ENCODE measurements at places on chromosomes 7 and 10. TPM values are rescaled to one million over a fixed set of nuclear protein-coding genes. Genes with fewer than 3 reads are reported as not detected.

DNA sequence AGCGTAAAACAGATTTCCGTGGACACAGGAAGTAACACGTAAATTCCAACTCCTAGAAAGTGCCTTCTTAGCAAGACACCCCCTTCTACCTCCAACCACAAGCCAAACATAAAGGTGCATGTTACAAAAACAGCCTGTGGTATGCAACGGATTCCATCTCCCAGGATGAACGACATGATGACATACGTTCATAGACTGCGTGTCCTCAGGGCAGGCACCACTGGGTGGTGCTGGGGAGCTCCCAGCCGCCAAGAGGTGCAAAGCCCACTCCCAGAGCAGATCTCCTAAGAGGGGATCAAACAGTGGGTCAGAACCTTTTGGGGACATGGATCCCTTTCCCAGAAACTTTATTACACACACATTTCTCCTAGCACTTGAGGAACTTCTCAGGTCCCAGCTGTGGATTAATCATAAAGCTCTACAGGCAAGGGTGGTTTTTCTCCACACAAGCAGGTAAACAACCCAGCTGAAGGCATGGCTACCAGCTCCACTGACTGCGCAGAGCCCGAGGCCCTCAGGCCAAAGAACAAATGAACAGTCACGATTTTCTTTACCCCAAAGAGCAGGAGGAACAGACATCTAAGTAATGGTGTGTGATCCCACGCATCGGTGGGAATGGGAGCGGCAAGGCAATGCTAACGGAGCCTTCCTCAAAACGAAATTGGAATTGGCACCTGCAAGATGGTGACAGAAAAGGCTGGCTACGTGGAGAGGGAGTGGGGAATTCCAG is 13.8 kb downstream of the PSAP start:
- DNase-seq: no peak

DNA sequence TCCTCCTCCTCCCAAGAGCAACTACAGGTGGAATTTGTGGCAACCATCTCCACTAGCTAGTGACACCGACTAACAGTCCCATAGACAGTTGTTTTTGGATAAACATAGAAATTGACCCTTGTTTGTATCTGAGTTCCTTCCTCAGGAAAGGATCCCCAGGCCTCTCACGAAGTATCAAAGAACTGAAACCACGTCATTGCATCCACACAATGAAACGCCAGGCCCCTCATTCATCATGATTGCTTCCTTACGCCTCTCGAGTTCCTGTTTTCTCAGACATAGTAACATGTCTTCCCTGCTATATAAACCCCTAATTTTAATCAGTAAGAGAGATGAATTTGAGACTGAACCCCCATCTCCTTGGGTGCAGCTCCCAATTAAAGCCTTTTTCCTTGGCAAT is 18.1 kb downstream of the SLC35G1 start:
- no peak for DNase-seq

DNA sequence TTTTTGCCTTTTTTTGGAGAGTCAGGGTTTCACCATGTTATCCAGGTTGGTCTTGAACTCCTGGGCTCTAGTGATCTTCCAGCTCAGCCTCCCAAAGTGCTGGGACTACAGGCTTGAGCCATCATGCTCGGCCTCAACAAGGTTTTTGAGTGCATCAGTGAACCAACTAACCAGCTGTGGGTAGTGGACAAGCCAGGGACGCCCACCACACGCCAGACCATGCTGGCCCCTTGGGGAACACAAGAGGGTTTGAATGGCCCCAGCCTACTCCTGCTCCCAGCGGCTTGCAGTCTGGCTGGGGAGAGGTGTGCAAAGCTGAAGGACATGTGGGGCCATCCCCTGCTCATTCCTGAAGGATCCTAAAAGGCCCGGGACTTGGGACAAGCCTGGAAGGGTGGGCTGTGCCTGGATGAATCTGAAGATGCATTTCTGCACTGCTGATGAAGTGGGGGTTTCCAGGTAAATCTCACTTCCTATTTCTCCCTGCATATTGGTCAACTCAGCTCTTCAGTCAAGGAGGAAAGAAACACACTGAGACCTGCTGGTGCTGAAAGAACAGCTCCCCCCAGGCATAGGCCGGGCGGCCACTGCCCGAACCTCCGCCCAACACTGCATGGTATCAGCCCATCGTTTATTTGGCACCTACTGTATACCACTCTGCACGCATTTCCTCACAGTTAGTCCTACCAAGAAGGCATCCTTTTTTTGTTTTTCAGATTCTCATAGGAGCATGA is 6.9 kb downstream of the MMD2 start:
- DNase-seq: no peak

- DNase-seq: no peak
Measured at GRCh38 chr10:102597131-102597991, 46.9 kb upstream of the TRIM8 start.

DNA sequence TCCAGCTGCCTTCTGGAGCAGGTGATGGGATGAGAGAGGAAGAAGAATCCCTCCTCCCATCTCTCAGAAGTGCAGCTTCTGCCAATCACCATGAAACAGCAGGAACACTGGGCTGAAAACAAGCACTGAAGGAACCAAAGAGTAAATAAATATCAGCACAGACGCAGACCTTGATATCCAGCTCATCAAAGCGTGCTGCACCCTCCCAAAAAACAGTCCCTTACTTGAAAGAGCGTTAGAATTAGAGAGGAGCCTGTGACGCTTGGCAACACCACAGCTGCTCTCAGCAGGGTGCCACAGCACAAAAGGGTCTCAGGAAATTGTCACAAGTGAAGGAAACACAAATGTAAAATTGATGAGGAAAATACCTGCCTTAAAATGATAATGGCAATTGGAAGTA is 39.5 kb downstream of the KLF6 start:
- DNase-seq: no peak

DNA sequence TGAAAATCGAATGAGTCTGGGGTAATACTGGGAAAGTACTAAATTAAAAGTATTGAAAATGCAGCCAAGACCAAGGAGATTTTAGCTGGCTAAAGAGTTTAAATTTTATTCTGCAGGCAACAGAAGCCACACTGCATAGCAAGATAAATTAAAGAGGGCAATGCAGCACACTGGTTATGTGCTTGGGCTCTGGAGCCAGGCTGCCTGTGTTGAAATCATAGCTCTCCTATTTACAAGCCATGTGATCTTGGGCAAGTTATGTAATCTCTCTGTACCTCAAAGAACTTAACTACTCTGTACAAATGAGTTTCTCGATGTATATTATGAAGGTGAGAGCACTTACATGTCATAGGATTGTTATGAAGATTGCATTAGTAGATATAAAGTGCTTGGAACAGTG is 9.9 kb downstream of the SLC25A13 start:
- no peak for DNase-seq

GIMAP4 gene
- 19.1 TPM for total RNA-seq

GRCh38 chr7:25897261-25897782 is 254.7 kb upstream of the NFE2L3 start:
- DNase-seq: no peak

SLC26A5 gene
- total RNA-seq: 0.20 TPM

DNA sequence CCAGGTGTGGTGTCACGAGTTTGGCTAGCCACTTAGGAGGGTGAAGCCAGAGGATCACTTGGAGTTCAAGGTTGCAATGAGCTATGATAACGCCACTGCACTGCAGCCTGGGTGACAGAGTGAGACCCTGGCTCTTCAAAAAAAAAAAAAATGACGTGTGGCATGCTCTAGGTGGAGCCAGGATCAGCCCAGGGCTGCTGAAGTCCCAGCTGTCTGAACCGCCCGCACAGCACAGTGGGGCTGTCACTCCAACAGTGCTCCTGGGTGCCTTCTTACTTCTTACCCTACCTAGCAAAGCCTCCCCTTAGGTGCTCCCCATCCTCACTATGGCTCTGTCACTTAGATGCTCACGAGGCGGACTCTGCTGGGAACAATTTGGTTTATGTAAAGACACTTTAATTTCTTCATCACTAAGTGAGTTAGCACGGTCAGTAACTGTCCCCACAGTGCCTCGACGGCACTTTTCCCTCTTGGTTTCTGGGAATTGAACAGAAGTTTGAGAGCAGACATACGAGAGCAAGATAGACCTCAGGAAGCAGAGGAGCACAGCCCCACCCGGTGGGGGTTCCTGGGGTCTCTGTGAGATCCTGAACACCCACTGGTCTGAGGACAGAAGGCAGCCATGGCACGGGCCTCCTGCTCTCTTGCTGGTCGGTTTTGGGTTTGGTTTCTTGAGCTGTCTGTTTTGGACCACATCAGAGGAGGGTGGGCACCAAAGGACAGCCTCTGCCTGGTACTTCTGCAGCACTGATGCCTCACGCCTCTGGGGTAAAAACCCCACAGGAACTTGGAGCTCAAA is 66.2 kb upstream of the BTBD16 start:
- no peak for DNase-seq

PAX4 gene
- not detected for total RNA-seq

GRCh38 chr10:107809889-107810288 is 645.4 kb upstream of the SORCS1 start:
- no peak for DNase-seq

ABCA13 gene
- 5.6 TPM for total RNA-seq

MUC3A gene
- not detected for total RNA-seq

- no peak for DNase-seq
Measured at GRCh38 chr10:96704563-96704962, 15.8 kb downstream of the PIK3AP1 start.

DNA sequence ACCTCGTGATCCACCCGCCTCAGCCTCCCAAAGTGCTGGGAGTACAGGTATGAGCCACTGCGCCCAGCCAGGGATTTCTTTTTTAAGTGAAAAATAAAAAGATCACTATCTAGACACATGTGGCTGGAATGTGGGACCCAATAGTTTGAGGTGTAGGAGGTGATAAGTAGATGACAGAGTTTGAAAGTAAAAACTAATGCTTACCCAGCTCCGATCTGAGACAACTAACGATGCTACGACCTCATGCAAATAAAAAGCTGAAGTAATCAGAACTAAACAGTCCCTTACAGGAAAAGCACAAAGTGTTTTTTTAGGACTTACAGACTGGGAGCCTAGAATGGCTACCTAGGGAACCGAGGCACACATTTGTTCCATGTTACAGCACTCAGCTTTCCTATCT is 23.0 kb downstream of the PCGF6 start:
- DNase-seq: no peak

DNA sequence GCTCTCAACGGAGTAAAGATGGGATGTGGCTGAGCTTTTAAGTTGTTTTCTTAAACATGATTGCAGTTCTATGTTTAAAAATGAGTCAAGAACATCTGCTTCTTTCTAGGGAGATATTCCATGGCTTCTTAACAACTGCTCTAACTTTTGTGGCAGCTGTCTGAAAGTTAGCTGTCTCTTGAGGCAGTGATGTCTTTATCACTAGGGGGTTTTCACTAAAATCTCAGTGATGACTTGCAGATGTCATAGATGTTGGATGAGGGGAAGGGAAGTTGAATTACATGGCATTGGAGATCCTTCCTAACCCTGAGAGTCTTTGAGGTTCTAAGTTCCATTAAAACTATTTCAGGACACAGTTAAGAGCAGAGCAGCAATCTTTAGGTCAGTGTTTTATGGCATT is 43.5 kb downstream of the PRKG1 start:
- DNase-seq: peak; percentile 83

- DNase-seq: no peak
Measured at GRCh38 chr7:1973321-1974251, 259.2 kb downstream of the MAD1L1 start.

DNA sequence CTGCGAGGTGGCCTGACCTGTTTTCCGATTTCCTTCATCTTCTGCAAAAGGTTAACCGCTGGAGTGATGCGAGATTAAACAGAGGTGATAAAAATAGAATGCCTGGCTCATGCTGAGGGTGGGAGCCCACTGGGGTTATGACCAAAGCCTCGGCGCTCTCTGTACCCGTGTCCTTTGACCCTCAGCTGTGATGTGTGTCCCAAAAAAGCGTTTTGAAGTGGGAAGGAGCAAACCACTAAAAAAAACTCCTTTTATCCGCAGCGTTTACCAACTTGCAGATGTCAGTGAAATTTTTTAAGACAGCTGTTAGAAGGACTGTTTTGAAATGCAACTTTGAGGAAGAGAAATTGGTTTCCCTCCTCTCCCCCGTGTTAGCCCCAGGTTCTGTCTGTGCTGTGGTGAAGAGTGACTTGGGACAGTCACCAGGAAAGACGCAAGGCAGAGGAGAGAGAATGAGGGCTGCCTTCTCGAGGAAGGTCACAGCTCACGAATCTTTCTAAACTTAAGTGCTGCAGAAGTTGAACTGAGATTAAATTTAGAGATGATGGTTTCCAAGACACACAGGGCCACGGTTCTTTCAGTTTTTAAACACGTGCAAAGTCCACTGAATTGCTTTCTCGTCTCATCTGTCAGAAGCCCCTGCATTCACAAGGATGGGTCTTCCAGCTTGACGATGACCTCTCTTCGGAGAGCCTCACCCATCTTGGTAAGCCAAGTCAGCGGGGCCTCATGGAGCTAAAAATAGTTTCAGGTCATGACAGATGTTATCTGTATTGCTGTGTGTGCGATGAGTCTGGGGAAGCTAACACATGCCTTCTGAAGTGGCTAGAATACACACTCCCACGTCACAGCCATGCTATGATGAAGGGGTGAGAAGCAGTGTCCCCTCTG is 27.6 kb downstream of the AMZ1 start:
- peak; percentile 14 for DNase-seq

DNA sequence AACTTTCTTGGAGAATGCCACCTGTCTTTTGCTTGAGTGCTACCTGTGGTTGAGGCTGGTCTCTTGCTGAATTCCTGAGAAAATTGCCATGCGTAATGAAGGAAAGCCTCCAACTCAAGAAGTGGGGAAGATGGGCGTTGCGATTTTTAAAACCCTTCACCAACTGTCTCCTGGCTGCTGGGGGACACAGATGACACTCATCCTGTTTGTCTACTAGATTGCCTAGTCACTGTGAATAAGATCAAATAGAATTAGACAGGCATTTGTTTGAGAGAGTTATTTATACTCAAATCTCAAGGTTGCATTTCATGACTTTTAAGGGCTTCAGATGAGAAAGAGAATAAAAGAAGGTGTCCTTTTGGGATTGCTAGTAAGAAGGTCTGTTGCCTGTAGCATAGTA is 84.3 kb upstream of the MTPN start:
- no peak for DNase-seq

GRCh38 chr10:30821994-30822692 is 192.6 kb upstream of the LYZL2 start:
- no peak for DNase-seq

DNA sequence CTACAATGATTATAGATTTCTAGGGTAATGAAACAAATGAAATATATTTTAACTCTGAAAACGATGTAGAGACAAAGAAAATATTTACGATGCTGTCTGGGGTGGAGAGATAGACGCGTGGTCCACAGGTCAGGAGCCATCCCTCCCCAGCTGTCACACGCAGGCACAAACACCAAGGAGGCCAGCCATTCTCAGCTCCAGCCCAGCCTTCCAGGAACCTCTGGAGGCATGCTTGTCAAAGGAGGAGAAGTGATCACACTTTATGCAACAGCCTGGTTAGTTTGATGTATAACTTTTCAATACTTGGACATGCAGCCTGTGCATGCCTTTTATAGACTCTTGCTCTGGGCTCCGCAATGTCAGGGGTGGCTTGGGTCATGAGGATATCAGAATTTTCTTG is 391.5 kb upstream of the MGMT start:
- DNase-seq: no peak

ATRNL1 gene
- 24.4 TPM for total RNA-seq

GRCh38 chr10:76871697-76872295 is 765.8 kb downstream of the KCNMA1 start:
- no peak for DNase-seq

CREB3L2 gene
- 34.5 TPM for total RNA-seq

Data from skin of body (tissue), 3 donors.